ENCODE measurements at places on chromosomes 4 and X.

DNA sequence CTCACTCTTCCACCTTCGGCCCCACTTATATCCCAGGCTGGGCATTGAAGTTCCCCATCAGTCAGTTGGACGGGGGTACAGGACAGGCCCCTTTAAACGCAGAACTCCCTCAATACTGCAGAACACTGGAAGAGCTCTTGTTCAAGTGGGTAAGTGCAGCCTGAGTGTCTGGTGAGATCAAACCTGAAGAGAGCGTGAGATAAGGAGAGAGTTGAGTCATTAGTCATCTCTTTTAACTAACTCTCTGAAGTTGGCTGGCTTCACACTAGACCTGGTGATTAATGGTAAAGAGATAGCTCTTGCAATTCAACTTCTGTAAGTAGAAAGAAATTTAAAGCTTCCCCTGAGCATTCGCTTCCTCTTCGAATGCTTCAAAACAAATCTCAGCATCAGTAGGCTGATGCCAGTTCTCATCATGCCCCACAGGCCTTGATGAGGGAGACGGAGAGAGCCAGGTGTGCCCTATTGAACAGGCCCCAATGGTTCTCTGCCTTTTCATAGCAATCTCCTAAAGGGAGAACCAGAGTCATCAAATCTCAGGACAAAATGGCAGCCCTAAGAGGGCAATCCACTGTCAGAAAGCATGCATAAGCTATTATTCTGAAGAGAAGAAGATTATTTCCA, 41.0 kb upstream of the JADE1 start:
- DNase-seq, result no peak

GRCh38 chr4:67712650-67713528, 11.9 kb upstream of the UBA6 start:
- no peak for DNase-seq

- DNase-seq, result no peak
Observed at GRCh38 chr4:74793757-74794381, 454 bp downstream of the BTC start.

DNA sequence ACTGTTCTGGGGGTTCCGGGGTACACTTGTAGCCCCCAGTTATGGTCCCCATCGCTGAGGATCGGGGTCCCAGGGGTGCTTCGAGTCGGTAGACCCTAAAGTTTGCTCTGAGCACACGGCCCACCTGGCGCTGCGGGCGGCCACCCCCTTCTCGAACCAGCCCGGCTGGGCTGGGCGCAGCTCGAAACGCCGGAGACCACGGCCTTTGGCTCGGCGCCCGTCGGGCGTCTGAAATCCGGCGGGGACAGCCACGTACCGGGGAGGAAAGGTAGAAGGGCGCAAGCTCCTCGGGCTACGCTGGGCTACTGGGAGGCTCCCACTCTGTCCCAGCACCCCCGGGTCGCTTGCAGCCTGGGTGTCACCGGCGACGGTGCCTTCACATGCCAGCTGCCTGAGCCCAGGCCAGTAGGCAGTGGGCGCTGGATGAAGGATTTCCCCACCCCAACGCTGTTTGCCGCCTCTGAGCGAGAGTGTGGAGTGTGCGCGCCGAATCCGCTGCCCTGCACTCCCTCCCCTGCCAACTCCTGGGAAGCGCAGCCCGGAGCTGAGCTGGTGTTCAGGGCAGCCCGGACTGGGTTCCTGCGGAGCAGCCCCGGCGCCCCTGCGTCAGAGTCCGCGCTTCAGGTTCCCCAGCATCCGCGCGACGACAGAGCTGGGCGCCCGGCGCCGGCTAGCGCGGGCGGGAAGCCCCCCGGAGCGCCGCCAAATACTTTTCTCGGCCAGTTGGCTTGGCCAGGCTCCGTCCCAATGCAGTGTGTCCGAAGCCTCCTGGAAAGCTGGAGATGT, 637 bp downstream of the MAMLD1 start:
- no peak for DNase-seq

GRCh38 chr4:86506591-86506990, 87.5 kb upstream of the PTPN13 start:
- DNase-seq, result no peak

GRCh38 chr4:84740057-84740456, 157.1 kb downstream of the CDS1 start:
- no peak for DNase-seq

- no peak for DNase-seq
Observed at GRCh38 chr4:70778888-70779422, 57.2 kb downstream of the RUFY3 start.

DNA sequence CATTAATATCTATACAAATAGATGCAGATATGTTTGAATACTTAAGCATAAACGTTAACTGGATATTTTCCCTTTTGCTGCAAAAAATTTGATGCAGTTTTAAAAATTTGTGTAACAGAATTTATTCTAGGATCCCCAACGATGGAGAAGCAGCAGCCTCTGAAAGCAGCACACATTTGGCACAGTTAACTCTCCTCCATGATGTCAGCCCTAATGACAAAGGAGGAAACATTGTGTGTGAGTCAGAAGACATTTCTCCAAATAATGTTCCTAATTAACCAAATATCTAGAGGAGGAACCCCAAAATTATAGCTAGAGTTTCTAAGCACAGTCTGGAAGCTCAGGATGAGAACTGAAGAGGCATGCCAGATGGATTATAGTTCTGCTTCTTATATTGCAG, 281.9 kb upstream of the MAD2L1 start:
- DNase-seq, result no peak

GRCh38 chr4:71268166-71268565, 70.7 kb upstream of the SLC4A4 start:
- DNase-seq, result no peak

DNA sequence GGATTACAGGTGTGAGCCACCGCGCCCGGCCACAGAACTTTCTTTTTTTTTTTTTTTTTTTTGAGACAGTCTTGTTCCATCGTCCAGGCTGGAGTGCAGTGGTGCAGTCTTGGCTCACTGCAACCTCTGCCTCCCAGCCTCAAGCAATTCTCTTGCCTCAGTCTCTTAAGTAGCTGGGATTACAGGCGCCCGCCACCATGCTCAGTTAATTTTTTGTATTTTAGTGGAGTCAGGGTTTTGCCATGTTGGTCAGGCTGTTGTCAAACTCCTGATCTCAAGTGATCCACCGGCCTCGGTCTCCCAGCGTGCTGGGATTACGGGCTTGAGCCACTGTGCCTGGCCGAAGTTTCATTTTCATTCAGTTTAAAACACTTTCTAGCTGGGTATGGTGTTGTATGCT, 16.4 kb downstream of the FAM193A start:
- DNase-seq, result no peak

DNA sequence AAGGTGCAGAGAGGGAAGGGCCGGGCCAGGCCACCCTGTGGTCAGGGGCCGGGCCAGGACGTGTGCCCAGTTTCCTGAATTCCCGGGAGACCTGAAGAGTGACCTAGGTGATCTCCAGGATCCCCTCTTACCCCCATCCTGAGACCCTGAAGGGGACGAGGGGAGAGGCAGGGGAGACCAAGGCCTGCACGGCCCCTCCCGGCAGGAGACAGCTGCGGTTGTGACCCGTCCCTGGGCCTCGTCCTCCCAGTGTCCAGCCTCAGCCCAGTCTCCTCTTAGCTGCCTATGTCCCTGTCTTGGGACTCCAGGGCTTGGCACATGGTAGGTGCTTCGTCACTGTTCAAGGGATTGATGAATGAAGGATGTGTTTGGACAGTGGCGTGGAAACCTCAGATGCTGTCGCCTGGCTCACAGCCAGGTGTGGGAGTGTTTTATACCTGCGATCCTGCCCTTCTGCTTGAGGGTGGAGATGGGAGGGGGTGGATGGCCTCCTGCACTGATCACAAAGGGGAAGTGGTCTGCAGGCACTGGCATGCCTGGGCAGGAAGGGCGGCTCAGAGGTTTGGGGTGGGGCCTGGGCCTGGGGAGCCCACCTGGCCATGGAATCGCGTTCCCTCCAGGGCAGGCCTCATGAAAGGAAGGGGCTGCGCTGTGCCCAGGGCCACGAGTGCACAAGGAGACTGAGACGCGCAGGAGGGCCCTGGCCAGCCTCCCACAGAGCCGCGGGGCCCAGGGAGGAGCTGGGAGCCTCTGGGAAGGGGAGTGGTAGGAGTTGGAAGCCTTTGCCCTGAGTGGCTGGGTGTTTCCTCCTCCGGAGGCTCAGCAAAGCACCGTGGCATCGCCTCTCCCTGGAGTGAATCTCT, 6.9 kb downstream of the SH3TC1 start:
- DNase-seq, result no peak

- DNase-seq, result no peak
Observed at GRCh38 chr4:88062843-88063242, 55.4 kb downstream of the PKD2 start.

GRCh38 chr4:164876700-164877324, at the start of gene APELA:
Gene APELA, plus strand, starts transcription at chr4:164877178. Its CDS starts 154 bp downstream, at chr4:164877332.
- DNase-seq, result no peak

GRCh38 chr4:83830138-83830888, 294.4 kb downstream of the GPAT3 start:
- DNase-seq, result no peak

DNA sequence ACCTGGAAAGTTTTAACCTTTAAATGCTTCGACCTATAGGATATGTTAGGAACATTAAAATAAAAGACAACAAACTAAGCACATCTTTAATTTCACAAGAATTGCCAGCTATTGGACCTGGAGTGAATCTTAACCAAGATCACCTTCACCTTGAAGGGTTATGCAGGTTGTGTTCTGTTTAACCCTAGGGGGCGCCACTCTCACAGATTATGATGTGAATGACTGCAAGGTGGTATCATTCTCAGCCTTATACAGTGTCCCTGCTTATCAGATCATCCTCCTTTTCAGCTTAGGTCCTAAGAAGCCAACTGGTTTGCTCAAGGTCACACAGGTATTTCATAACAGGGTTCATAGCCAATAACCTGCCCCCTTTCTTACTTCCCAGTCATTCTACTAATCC, 23.5 kb downstream of the INTS6L start:
- no peak for DNase-seq

DNA sequence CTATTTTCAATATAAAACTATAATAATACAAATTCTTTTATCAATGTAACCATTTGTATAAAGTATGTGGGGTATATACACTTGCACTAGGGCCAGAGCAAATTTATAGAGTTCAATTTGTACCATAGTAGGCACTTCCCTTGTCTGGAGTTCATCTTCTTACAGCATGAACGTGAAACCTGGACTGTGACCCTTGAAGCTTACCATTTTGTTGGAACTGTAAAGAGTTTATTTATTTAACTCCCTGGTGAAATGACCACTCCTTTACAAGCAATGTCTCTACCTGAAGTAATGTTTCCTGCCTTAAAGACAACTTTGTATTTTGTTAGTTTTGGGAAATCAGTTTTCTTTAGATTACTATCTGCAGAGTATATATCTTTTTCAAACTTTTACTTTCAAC, 188.2 kb downstream of the ARAP2 start:
- no peak for DNase-seq

- no peak for DNase-seq
Observed at GRCh38 chr4:7261087-7261486, 68.7 kb downstream of the SORCS2 start.

- DNase-seq, result peak; percentile 70
Observed at GRCh38 chrX:69179380-69179911, 14.2 kb upstream of the PJA1 start.

DNA sequence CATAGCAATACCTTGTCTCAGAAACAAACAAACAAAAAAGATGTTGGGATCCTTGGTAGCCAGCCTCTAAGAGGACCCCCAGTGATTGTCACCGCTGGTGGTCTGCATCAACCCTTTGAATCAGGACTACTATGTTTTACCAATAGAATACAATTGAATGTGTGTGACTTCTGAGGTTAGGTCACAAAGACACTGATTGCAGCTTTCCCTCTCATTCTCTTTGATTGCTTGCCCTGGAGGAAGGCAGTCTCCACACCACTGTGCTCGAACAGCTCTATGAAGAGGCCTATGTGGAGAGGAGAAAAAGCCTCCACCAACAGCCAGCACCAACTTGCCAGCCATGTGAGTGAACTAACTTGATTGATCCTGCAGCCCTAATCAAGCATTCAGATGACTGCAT, 2.8 kb upstream of the SMIM14 start:
- no peak for DNase-seq

DNA sequence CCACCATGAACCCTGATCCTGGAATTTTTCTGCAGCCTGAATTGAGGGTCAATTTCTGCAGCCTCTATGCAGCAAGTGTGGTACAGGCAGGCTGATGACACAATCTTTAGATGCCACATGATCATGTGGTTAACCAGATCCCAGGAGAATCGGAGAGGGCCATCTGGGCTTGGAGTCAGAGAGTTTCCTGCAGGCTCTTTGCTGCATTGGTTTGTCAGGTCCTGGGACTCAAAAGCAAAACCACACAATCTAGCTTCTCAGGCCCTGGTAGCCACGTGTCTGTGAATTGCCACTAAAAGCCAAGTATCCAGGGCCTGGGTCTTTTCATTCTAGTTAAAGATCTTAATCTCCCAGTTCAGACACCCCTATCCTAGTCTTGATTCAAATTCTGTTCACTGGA, 464.5 kb downstream of the BCOR start:
- peak; percentile 79 for DNase-seq

- DNase-seq, result no peak
Observed at GRCh38 chr4:136311774-136312173, 1220.5 kb downstream of the PCDH18 start.

DNA sequence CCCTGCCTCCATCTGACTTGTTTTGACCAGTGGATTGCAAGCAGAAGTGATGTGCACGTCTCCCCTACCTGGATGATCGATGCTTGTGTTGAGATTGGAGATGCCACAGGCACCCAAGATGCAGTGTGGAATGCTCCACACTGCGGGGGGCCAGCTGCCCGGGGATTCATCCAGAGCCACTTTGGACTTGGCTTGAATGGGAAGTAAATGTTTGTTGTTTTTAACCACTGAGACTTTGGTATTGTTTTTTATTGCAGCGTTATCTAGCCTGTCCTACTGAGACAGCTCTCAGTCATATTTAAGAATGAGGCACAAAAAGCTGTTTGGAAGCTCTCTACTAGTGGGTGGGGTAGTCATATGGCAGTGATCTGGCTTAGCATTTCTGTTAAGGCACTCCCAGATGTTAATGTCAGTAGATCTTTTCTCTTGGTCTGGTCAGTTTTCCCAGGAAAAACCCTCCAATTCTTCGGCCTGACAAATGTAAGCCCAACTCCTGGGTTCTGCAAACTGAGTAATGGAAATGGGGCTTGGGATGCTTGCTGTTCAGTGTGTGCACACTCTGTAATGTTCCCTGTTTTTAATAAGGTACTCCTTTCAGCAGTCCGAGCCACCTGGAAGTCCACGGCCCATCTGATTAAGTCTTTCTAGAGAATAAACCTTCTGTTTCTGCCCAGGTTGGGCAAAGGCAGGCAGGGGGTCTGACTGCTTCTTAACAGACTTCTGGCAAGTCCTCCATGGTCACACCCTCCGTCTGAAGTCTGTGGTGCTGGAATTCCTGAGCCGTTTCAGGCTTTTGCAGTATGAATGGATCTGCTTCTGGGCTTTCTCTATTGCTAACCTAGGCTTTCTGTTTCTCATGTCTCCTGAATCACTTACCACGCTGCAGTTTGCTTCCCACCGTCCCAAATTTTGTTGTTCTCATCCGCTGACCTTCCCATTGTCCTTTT, 74.8 kb downstream of the WWC2 start:
- DNase-seq, result no peak

DNA sequence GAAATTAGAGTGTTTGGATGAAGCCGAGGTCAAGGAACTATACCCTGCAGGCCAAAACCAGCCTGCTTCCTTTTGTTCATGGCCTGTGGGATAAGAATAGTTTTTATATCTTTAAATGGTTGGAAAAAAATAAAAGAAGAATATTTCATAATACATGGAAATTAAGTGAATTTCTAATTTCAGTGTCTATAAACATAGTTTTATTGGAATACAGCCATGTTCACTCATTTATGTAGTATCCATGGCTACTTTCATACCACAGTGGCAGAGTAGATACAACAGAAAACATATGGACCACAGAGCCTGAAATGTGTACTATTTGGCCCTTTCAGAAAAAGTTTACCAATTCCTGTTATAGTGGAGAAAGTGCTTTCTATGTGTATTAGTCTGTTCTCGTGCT, 13.6 kb downstream of the LIMCH1 start:
- DNase-seq, result no peak
